ENCODE measurements at places on chromosomes 16 and 17.

DNA sequence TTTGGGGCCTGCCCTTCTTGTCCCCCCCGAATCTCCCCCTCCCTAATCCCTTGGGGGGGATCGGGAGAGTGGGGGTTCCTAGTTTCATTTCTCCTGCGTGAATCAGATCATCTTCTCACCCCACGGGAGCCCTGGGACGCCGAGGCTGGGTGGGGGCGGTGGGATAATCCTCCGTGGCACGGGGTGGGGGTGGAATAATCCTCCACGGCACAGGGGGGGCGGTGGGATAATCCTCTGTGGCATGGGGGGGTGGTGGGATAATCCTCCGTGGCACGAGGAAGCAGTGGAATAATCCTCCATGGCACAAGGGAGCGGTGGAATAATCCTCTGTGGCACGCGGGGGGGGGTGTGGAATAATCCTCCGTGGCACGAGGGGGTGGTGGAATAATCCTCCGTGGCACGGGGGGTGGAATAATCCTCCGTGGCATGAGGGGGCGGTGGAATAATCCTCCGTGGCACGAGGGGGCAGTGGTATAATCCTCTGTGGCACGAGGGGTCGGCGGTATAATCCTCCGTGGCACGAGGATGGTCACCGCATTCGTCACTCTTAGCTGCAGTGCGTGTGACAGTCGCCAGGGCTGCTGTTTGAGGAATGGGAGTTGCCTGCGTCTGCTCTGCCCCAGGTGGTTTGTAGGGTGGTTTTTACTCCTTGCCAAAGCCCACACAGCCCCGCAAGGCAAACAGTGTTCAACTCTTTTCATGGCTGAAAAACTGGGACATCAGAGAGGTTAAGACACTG, 156.9 kb downstream of the LAT start:
- no peak for DNase-seq

DNA sequence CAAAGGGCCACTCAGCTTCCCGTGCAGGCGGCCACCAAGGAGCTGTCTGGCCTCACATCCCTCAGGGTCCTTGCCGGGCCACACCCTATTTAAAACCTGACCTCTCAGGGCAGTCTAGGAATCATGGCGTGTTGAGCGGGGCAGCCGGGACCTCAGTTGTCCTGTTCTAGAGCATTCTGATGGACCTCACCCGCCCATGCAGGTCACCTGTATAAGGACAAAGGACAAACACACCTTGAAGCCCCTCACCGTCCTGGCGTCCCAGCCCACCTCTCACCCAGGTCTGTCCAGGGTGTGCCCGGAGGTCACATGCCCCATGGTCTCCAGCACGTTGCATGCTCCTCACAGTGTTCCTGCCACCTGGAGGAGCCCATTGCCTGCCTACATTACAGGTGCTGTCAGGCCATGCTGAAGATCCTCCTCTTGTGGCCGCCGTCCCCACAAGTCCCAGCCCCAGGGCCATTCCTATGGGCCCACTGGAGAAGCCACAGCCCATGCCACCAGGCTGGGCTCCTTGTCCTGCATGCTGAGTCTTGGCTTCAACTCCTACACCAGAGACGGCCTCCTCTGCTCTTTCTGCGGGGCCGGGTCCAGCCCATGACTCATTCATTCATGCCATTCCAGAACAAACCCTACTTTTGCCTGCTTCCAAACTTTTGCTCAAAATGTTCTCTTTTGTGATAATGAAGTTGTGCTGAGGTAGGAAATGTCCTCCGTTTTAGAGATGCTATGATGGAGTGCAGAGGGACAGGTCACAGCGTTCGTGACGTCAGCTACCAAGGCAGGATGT, 46.3 kb downstream of the PEMT start:
- DNase-seq = no peak

GRCh38 chr17:60993497-60993896, 315.8 kb downstream of the BCAS3 start:
- DNase-seq = no peak

GRCh38 chr17:18380471-18381157, 3.0 kb downstream of the EVPLL start:
- DNase-seq = no peak

DNA sequence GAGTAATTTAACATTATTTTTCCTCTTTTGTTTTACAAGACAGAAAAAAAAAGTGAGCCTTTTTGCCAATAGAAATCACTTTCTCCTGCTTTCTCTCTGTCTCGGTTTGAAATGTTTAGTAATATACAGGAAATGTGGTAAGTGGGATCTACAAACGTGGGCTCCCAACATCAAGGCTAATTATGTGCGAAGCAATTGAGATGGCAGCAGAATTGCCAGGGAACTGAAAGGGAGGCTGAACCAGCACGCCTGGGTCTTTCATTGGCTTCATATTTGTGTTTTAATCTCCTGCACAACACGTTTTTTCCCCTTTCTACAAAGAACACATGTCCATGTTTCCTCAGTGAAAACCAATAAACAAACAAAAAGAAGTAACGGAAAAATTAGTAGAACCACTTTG, 743.9 kb upstream of the SOX9 start:
- no peak for DNase-seq

- DNase-seq = no peak
Measured at GRCh38 chr16:77213542-77214106, 14.4 kb downstream of the SYCE1L start.

DNA sequence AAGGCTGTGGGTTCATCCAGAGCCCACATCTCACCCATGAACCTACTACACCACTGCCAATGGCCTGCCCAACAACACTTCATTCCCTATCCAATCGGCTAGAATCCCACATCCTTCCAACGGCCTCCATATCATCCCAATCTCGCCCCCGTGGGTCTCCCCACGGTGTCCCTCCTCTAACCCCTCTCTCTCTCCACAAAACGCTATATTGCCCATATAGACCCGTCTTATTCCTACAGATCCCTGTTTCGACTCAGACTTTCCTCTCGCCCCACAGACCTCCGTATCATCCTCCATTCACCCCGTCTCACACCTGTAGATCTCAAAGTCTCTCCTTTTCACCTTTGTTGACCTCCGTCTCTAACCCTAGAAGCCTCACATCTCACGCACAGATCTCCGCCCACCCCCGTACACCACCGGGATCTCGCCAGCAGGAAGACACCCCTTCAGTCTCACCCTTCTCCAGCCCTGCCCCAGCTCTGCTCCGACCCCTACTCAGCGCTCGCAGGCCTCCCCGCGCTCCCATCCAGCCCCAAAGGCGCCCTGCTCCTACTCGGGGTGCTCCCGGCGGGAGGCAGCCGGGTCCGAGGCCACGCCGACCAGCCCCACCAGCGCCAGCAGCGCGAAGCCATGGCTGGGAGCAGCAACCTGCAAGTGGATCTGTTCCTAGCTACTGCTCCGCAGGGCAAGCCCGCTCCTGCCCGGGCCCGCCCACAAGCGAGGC, at the start of gene FDXR:
FDXR (minus strand) TSS at position 682 of the 724 bp plus-strand sequence; CDS start at position 632, 50 bp downstream.
- no peak for DNase-seq

DNA sequence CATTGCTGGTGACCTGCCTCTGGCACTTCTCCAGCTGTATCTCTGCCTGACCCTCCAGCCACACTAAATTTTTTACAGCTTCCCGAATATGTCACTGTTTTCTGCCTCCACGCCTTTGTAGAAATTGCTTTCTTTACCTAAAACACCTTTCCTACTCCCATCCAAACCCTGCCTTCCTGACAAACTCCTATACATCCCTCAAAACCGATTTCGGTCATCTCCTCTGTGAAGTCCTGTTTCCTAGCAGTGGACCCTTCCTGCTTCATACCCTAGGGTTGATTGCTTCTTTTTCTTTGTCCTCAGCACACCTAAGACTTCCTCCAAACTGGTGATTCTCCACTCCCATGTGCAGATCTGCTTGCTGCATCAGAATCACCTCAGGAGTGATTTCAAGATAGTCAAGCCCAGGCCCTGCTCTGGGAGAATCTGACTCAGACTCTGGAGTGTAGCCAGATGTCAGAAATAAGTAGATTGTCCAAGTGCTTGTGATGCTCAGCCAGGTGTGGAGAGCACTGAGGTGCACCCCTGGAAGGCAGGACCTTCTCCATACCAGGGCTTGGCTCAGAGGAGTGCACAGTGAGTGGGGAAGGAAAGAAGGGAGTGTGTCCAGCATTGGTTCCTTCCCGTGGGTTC, 184.2 kb downstream of the COPRS start:
- DNase-seq = peak; percentile 9

GRCh38 chr17:36743130-36743529, 141.7 kb downstream of the MRM1 start:
- DNase-seq = no peak

GRCh38 chr17:7989781-7990655, 12.4 kb upstream of the GUCY2D start:
- DNase-seq = peak; percentile 90

- no peak for DNase-seq
Measured at GRCh38 chr17:83186226-83186625, 106.8 kb downstream of the METRNL start.

- peak; percentile 32 for DNase-seq
Measured at GRCh38 chr16:46974352-46974751, 878 bp upstream of the DNAJA2 start.

GRCh38 chr16:71796501-71797097, 12.0 kb downstream of the AP1G1 start:
- no peak for DNase-seq

GRCh38 chr16:57500578-57501111, 14.4 kb upstream of the DOK4 start:
- peak; percentile 14 for DNase-seq

GRCh38 chr16:82091241-82091640, 56.2 kb downstream of the HSD17B2 start:
- DNase-seq = no peak

GRCh38 chr17:27542841-27543463, 86.7 kb downstream of the KSR1 start:
- no peak for DNase-seq

GRCh38 chr17:31845291-31845690, 13.8 kb downstream of the COPRS start:
- no peak for DNase-seq

GRCh38 chr16:28879261-28879840, 1.1 kb downstream of the ATP2A1 start:
- no peak for DNase-seq

DNA sequence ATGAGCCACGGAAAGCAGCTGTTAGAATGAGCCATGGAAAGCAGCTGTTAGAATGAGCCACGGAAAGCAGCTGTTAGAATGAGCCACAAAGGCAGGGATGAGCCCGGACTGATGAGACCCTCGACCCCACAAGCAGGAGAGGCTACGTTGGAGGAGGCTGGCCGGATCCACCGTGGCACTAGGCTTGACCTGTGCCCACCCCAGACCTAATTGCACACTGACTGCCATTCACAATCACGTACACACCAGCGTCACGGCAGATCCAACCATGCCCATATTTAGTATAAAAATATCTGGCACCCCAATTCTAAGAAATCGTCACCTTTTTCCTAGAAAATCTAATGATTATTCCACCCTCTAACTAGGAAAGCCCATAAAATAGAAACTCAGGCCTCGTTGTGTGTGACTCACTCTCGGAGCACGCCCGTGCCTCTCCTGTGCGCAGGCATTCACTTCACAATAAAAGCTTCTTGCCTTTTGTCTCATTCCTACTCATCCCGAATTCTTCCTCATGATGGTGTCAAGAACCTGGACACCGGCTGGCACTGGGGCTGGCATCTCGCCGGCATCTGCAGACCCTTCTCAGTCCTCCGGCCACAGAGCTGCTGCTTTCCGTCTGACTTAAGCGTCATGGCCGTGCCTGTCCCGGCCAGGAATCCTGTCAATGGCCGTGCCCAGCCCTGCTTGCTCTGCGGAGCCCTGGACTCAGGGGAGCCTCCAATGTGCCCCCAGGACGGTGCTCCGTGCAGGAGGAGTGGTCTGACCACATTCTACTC, 5.5 kb upstream of the SECTM1 start:
- DNase-seq = no peak

DNA sequence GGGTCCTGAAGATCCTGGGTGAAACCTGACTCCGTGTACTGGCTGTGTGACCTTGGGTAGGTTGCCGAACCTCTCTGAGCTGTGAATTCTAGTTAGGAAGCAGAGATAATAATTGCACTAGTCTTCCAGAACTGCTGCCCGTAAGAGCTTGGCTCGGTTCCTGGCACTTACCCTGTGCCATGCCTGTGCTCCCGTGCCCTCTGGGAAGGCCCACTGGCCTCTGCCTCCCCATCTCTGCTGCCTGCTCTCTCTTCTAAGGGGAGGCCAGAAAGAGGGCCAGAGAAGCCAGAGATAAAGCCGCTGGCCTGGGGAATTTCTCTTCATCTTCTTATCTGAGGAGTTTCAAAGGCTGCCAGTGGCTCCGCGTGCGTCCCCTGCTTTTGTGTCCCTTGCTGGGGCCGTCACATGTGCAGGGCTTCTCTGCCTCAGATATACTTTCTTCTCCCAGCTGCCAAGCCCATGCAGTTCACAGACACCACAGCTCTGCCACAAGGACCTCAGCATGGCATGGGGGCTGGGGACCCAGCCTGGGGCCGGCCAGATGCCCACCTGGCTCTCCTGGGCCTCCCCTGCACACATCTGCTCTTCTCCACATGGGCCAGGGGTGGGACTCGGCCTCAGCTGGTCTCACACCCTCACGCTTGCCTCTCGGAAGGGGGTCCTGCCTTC, 145.2 kb downstream of the SDK2 start:
- DNase-seq = no peak

- no peak for DNase-seq
Measured at GRCh38 chr16:14579266-14579665, 50.8 kb downstream of the PARN start.

GRCh38 chr17:2962729-2963128, 100.7 kb downstream of the OR1D5 start:
- no peak for DNase-seq

GRCh38 chr17:48143629-48144028, 36.1 kb downstream of the SNX11 start:
- no peak for DNase-seq

- no peak for DNase-seq
Measured at GRCh38 chr17:8012996-8013640, 10.7 kb downstream of the GUCY2D start.

GRCh38 chr16:23323224-23324030, 21.3 kb downstream of the SCNN1B start:
- DNase-seq = no peak

- no peak for DNase-seq
Measured at GRCh38 chr16:57175896-57176295, 9.9 kb downstream of the PSME3IP1 start.

GRCh38 chr17:45431531-45432404, 902 bp downstream of the ARHGAP27 start:
- DNase-seq = peak; percentile 70

GRCh38 chr16:72905581-72905980, 142.3 kb downstream of the ZFHX3 start:
- no peak for DNase-seq

DNA sequence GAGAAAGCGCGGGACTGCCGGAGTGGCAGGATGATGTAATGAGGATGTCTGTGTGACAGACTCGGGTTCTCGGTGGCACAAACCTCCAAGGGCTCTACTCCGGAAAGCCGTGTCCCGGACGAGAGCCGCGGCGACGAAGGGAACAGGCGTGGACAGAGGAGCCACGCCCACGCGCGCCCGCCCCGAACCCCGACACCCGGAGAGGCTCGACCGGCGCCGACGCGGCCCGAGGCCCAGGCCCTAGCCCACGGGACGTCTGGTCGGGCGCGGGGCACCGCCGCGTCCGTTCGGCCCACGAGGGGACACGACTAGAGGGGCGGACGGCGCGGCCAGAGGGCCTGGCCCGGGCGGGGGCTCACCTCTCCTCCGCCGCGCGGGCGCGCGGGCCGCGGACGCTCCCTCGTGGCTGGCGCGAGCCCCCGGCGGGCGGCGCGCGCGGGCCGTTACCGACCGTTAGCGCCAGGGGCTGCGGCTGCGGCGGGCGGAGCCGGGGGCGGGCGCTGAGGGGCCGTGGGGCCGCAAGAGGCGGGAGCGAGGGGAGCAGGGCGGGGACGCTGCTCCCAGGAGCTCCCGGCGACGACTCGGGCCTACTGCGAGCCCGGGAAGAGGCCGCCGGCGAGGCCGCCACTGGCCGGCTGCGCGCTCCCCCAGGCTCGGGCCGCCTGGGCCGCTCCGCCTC, 2.1 kb upstream of the IRX5 start:
- DNase-seq = peak; percentile 35

GRCh38 chr17:28170771-28171170, 128.3 kb downstream of the NLK start:
- no peak for DNase-seq
